ENCODE measurements at places on chromosomes 11 and 22.

DNA sequence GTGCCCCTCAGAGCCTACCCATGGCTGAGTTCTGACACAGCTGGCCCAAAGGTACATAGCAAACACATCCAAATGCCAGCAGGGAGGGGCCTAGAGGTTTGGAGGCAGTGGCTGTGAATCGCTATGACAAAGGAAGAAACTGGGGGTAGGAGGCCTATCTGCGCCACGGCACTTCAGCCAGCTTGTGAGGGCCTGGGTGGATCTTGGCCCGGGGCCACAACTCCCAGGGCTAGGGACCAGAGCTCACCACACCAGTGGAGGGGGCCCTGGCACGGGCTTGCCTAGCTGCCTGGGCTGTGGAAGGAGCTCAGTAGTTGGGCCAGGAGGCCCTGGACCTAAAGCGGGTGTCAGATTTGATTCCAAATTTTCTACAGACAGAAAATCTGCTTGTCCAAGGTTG lies 9.4 kb upstream of the NAP1L4 start:
- DNase-seq = no peak

DNA sequence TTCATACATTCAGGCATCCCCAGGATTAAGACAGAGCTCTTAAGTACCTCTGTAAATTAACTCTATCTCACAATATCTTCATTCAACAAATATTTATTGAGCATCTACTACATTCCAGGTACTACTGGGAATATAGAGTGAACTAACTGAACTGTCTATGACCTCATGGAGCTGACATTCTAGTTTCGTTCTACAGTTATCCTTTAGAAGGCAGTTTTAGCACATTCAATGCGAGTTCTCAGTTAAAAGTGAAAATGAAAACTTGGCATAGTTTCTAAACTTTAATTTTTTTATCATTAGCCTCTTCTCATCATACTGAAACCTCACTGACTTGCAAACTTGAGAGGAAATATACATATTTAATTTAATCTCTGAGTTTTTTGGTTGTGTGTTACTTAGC lies 10.7 kb upstream of the MS4A6E start:
- no peak for DNase-seq

- no peak for DNase-seq
These were observed 144.1 kb upstream of the B3GAT1 start for GRCh38 chr11:134556186-134556585.

GRCh38 chr11:74683279-74683871 lies 47.9 kb downstream of the CHRDL2 start:
- no peak for DNase-seq

DNA sequence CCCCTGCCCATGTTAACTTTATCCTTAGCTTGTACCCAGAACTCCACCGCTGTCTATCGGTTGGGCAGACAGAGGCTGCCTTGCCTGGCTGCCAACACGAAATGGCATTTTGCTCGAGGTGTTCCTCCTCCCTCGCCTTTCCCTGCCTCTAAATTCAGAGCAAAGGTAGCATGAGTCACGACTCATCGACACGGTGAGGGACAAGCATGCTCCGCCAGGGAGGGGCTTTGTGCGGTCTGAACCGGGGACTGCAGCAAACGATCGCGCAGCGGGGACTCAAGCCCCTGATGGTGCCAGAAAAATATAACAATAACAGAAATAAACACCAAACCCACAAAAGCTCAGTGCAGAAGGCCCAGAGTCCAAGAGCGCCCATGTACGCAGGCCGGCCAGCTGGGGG lies 52.3 kb downstream of the RTL6 start:
- DNase-seq = no peak

Data from MV-4-11 (cell line).